ENCODE measurements at places on chromosomes 12 and 14. TPM values are rescaled to one million over a fixed set of nuclear protein-coding genes. Genes with fewer than 3 reads are reported as not detected.
A peak's percentile ranks its signal among the peaks of the same experiment; 100 is the strongest.

The CDCA3 gene
- total RNA-seq, result 3.3 TPM

GRCh38 chr12:2682296-2683251 is 112.2 kb upstream of the FKBP4 start:
- H3K27ac ChIP-seq, result no peak overlapping the region
- peak; percentile 31 for DNase-seq
- no peaks in the 10 kb centered on the region for H3K27me3 ChIP-seq
- H3K4me1 ChIP-seq, result peaks cover 6% of the 10 kb centered on the region

- H3K4me3 ChIP-seq, result no peak overlapping the region
- no peaks in the 10 kb centered on the region for H3K36me3 ChIP-seq
- peak overlapping the region; percentile 76 for H3K27ac ChIP-seq
- peaks cover 44% of the 10 kb centered on the region for H3K4me1 ChIP-seq
Measured at GRCh38 chr14:95146079-95146771, 11.1 kb downstream of the DICER1 start.

DNA sequence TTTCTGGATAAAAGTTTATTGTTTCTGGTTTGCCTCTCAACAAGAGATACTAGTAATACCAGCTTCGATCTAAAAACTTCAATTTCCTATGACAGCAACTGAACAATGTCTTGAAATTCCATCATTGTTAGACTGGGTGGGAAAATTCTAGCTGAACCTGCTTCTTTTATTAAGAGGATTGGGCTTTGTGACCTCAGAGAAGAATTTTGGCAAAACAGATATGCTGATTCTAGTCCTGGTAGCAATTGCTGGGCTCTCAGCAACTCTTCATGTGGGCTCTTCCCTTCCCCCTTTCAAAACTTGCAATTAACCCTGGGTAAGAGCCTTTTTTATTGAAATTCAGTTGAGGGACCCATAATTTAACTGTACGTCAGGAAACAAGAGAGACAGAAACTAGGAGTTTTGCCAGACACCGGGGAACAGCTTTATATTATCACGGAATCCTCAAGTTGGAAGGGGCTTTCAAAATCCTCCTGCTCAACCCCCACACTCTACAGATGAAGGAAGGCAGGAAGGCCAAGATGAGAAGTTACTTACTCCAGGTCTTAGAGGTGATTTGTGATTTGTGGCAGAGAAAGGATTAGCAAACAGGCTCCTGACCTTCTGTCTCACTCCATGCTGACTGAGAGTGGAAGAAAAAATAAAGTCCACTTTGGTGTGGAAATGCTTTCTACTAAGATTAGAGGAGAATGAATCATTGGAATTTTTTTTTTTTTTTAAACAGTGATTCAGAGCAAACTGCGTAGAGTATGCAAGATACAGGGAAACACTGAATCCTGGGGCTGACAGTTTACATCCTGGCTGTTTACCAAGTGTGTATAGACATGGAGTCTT is 239.0 kb upstream of the ATP2B1 start:
- H3K4me1 ChIP-seq, result peaks cover 25% of the 10 kb centered on the region
- no peaks in the 10 kb centered on the region for H3K36me3 ChIP-seq
- no peaks in the 10 kb centered on the region for H3K27me3 ChIP-seq
- H3K4me3 ChIP-seq, result no peak overlapping the region
- DNase-seq, result no peak

- H3K4me1 ChIP-seq, result no peaks in the 10 kb centered on the region
- H3K27me3 ChIP-seq, result no peaks in the 10 kb centered on the region
- no peaks in the 10 kb centered on the region for H3K36me3 ChIP-seq
- H3K27ac ChIP-seq, result no peak overlapping the region
Measured at GRCh38 chr14:32629236-32629635, 300.1 kb downstream of the AKAP6 start.

The POP5 gene
- 56.5 TPM for total RNA-seq

The ITPR2 gene
- 29.8 TPM for total RNA-seq

The PLXNC1 gene
- total RNA-seq, result 8.7 TPM

The DPPA3 gene
- total RNA-seq, result not detected
